ENCODE measurements at places on chromosomes 1 and 21.

- no peak for DNase-seq
These were observed 188.3 kb upstream of the DPT start for GRCh38 chr1:168917309-168917708.

GRCh38 chr21:14602382-14602958 is 56.4 kb upstream of the SAMSN1 start:
- no peak for DNase-seq

DNA sequence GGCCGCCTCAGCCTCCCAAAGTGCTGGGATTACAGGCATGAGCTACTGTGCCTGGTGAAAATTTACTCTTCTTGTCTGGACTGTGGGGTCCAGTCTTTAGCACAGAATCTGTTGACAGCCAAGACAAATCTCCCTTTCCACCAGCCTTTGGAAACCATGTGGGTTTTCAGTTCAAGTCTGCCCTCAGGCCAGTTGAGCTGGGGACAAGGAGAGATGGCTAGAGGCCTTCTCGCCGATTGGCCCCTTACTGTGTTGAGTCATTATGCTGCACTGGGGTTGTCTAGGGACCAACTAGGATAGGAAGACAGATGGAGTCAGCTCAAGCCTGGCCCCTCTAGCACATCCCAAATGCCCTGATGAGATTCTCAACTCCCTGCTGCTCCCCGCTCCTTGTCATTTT is 8.6 kb upstream of the NKAIN1 start:
- DNase-seq, result no peak

GRCh38 chr1:237903961-237904360 is 13.2 kb upstream of the ZP4 start:
- DNase-seq, result no peak

DNA sequence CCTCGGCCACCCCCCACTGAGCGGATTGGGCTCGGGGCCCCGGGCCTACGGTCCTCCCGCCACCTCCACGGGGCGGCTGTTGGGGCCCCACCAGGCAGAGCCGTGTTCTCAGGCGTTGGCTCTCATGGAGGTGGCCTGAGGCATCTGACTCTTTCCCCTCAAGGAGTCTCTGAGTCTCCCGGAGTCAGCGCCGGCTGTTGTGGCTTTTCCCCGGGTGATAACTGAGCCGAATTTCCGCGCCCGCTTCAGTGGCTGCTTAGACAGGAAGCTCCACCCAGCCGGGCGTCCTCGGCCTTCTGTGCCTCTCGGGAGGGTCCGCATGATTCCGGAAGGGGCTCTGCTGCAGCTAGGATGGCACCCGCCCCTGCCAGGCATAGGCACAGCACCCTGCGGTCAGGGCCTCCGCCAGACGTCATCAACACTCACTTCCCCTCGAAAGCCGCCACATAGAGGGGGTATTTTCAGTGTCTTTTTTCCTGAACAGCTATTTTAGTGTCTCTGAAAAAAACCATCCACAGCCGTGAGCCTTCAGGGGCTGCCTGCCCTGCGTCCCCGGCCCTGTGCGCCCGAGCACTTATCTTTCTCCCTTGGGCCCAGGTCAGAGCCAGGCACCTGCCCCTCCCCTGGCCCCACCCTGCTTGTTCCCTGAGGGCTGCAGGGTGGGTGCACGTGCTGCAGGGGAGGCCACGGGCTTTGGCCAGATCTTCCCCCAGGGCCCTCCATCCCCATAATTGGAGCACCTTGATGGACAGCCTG is 72.9 kb downstream of the SKI start:
- DNase-seq, result peak; percentile 77

DNA sequence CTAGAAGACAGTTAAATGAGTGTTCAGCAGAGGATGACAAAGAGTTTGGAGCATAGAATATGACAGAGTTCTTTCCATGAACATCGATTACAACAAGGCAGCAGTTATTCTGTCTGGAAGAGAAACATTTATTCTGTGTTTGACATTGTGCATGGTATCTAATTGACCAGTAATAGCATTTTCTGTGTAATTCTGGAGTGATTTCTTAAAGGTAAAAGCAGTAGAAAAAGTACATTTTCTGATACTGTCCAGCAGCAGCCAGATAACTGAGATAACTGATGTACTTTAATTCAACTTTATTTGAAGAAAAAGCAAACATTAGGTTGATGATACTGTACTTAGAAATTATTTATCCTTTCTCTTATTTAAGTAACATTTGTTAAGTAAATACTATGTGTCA is 497.1 kb downstream of the AGBL4 start:
- no peak for DNase-seq

DNA sequence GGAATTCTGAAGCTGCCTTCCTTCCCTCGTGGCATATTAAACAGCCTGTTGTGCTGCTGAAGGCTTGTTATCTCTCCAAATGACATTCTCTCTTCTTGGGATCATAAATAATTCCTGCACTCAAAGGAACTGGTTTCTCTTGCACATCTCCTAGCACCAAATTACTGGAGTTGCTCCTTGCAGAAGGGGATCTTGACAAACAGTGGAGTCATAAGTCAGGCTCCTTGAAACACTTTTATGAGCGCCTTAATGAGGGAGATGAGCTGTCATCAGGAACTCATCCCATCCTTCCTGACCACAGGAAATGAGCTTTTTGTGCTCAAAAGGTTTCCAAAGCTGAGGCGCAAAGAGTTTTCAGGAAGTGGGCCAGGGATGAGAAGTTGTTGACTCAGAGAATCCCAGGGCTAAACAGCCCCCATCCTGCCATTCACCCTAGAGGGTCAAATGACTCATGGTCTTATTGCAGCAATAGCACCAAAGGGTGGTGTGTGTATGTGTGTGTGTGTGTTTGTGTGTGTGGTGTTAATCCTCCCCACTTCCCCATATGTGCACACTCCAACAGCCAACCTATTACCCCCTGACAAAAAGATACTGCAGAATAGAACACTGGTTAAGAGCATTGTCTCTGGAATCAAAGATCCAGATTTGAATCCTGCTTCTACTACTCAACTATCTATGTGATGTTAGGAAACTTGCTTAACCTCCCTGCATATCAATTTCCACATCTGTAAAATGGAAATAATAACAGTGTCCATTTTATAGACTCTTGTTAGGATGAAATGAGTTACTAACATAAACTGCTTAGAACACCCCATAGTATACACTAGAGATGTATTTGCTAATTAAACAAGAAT is 2.8 kb upstream of the PHC2 start:
- no peak for DNase-seq

GRCh38 chr1:240341365-240342250 is 249.9 kb downstream of the FMN2 start:
- DNase-seq, result no peak

- DNase-seq, result no peak
These were observed 1573.5 kb downstream of the BRINP3 start for GRCh38 chr1:188904201-188904600.

DNA sequence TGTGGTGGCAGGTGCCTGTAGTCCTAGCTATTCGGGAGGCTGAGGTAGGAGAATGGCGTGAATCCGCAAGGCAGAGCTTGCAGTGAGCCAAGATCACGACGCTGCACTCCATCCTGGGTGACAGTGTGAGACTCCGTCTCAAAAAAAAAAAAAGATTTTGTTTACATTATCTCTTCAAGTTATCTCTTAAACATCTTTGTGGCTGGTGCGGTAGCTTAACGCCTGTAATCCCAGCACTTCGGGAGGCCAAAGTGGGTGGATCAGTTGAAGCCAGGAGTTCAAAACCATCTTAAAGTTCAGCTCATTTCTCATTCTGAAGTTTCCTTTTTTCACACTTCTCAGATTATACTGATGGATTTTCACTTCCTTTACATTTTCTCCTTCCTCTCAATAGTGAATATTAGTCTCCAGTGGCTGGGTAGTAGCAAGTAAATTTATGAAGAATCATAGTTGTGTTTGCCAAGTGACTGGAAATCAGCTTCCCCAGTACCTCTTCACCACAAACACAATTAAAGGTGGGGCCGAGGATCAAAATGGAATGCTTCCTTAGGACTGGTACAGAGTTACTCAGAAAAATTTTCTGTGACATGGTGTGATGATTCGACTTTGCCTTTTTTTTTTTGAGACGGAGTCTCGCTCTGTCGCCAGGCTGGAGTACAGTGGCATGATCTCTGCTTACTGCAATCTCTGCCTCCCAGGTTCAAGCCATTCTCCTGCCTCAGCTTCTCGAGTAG is 13.8 kb downstream of the PIP5K1A start:
- DNase-seq, result no peak

GRCh38 chr1:49013079-49013478 is 236.4 kb upstream of the BEND5 start:
- DNase-seq, result no peak

- DNase-seq, result no peak
These were observed 4.5 kb downstream of the CYP4A11 start for GRCh38 chr1:46936788-46937187.

GRCh38 chr1:70101231-70101630 is 104.1 kb downstream of the LRRC40 start:
- no peak for DNase-seq

- DNase-seq, result no peak
These were observed 1.6 kb downstream of the KDM1A start for GRCh38 chr1:23020706-23021405.

GRCh38 chr1:62234688-62235087 is 40.0 kb downstream of the L1TD1 start:
- no peak for DNase-seq

DNA sequence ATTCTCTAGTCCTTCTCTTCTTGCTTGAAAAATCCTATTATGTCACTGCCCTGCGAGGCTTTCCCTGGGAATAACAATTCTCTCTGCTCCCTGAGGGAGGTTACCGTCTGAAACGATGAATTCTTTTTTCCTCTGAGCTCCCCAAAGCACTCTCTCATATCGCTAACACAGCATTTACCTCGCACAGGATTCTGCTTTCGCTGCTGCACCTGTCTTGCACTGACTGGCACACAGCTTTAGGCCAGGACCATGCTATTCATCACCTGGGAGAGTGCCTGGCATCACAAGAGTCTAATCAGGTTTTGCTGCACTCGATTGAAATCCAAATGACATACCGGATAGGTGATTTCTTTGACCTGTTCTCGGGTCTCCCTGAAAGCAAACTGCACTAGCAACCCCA is 52.8 kb upstream of the GNG4 start:
- no peak for DNase-seq

GRCh38 chr1:9239622-9240401 is 5.2 kb downstream of the H6PD start:
- no peak for DNase-seq

DNA sequence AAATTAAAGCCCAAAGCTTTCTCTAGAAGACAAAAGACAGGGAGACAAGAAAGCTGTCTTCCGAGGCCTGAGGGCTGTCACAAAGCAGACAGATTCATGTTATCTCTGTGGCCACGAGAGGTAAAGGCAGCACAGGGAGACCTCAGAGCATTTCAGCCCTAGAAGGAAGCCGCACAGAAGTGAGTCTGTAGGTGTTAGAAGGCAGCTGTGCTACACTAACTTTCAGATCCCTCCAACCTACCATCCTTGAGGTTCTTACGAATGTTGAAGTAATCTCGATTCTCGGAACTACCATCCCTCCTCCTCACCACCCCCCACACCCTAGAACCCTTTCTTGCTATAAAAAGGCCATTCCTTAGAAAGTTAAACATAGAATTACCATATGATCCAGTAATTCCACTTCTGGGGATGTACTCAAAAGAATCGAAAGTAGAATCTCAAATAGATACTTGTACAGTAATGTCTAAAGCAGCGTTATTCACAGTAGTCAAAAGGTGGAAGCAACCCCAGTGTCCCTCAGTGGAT is 21.5 kb upstream of the LYST start:
- DNase-seq, result peak; percentile 39

DNA sequence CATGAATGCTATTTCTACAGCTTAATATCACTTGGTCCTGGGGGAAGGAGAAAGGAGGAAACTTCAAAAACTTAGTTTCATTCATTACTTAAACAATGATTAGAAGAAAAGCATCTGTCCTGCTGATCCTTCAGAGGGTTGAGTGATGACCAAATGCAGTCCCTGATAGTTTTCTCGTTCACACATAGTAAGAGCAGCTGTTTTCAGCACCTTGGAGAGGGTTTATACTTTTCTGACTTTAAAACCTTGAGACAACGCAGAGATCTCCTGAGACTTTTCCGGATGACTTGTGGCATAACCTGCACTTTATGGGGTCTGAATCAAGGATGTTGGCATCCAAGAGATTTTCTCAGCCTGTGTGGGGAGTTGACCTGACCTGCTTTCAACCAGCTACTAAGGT is 94.0 kb upstream of the KCND3 start:
- DNase-seq, result no peak

DNA sequence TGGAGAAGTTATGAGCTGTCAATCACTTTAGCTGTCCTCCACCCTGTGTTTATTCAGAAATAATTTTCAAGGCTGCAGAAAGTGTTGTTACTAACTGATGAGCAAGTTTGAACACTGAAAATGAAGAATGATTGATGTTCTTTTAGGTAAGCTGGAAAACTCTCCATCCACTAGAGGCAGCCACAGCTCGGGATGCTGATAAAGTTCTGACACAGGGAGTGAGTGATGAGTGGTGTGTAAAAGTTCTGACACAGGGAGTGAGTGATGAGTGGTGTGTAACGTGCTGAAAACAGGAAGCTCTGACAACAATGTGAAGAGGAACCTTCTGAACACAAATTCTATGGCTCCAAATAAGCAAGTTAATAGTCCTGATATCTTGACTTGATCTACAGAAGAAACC is 197.5 kb upstream of the PTBP2 start:
- DNase-seq, result no peak

DNA sequence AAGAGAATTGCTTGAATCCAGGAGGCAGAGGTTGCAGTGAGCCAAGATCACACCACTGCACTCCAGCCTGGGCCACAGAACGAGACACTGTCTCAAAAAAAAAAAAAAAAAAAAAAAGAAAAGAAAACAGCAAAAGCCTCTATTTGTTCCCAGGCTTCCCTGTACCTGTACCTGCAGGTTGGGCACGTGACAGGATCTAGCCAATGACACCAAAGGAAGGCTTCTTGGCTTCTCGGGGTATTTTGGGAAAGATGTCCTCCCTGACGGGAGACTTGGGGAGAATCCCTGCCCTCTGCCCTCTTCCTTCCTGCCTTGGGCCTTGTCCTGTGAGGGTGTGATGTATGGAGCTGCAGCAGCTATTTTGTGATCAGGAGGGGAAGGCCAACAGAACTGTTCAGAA is 22.8 kb downstream of the TMCO4 start:
- DNase-seq, result no peak

DNA sequence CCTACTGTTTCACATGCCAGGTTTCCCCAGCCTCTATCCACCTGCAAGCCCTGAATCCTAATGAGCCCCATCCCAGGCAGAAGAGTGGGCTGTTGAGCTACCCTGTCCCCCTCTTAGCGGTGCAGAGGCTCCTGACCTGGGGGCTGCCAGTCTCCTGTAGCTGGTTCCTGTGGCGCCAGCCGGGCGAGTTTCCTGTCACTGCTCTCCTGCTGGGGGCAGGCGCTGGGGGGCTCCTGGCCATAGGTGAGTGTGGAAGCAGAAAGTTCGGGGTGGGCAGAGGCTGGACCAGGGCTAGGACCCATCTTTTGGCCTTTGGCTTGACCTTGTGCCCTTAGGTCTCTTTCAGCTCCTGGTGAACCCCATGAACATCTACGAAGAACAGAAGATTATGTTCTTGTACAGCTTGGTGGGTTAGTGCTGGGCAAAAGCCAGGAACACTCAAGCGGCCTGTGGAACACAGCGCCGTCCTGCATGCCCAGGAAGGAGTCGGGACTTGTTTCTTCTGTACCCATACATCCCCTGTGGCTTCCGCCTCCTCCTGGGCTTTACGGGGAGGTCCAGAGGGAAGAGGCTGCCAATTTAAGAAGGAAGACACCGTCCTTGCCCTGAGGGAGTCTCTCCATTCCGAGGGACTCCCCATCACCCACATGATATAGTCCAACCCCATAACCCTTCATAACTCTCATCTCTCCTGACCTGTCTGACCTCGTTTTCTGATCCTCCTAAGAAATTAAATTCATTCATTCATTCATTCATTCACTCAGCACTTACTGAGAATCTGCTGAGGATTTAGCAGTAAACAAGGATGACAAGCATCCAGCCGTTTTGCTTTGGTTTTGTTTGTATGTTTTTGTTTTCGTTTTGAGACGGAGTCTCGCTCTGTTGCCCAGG is 939 bp downstream of the DCST1 start:
- DNase-seq, result no peak

Data from activated T-helper 9 cell treated with anti-CD3 and anti-CD28 coated beads, Interleukin-2, amount 50 U/mL, for 16 hours (primary cell).